ENCODE measurements at places on chromosomes 2 and 18.

GRCh38 chr2:1742681-1743395 is 1.5 kb downstream of the PXDN start:
- DNase-seq = no peak

GRCh38 chr18:8548186-8548585 is 61.1 kb upstream of the RAB12 start:
- no peak for DNase-seq

GRCh38 chr18:56245866-56246580 is 392.4 kb downstream of the TXNL1 start:
- DNase-seq = no peak

GRCh38 chr2:193272011-193272410 is 1077.3 kb upstream of the TMEFF2 start:
- DNase-seq = no peak

DNA sequence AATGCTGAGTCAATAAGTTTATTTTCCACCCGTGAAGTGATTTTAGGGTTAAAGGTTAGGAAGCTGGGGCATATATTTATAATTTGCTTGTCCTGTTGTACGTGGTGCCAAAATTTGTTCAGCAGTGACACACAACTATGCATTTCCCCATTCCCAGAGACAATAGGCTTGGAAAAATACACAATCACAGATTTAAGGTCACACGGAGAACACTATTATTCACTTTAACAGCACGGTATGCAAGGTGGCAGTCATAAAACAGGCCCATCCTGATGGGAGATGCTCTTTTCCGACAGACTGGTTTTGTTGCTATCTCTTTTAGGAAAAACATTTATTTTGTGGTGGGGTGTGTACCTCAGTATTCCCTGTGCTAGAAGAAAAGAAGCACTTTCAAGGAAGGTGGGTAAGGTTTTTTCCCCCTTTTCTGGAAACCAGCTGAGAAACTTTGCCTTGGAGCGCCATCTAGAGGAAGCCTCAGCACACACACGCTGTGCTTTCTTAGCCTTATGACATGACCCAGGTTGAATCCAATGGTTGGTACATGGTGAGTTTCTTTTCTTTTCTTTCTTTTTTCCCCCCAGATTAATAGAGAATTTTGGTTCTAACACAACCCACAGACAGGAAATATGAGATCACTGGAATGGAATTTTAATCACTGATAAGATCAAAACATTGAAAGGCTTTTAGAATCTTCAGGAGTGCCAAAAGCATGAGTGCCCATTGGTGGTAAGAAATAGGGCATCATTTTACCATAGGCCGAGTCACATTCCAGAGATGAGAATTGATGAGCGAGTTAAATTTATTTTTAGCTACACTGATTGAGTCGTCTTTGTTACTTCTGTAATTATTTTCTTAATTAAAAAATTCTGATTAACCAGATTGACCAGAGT is 332.1 kb downstream of the AGPS start:
- peak; percentile 69 for DNase-seq

DNA sequence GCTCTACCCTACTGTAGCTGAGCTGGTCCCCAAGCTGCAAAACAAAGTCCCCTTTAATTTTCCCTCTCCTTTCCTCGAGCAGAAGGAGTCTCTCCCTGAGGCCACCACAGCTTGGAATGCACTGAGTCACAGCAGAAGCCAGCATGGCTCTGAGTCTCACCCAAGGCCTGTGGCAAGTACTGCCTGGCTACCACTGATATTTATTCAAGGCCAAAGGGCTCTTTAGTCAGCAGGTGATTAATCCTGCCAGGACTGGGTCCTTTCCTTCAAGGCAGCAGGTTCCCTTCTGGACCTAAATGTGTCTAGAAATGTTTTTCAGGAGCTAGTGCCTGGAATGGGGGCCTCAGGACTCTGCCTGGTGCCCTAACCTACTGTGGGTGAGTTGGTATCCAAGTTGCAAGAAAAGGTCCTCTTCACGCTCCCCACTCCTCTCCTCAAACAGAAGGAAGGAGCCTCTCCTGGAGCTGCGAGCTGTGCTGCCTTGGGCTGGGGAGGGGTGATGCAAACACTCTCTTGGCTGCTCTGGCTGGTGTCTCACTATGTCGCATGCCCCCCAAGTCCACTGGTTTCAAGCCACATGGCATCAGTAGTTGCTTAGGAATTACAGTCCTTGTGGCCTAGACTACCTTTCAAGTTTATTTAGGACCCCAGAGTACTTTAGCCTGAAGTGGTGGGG is 53.4 kb downstream of the CD28 start:
- no peak for DNase-seq

DNA sequence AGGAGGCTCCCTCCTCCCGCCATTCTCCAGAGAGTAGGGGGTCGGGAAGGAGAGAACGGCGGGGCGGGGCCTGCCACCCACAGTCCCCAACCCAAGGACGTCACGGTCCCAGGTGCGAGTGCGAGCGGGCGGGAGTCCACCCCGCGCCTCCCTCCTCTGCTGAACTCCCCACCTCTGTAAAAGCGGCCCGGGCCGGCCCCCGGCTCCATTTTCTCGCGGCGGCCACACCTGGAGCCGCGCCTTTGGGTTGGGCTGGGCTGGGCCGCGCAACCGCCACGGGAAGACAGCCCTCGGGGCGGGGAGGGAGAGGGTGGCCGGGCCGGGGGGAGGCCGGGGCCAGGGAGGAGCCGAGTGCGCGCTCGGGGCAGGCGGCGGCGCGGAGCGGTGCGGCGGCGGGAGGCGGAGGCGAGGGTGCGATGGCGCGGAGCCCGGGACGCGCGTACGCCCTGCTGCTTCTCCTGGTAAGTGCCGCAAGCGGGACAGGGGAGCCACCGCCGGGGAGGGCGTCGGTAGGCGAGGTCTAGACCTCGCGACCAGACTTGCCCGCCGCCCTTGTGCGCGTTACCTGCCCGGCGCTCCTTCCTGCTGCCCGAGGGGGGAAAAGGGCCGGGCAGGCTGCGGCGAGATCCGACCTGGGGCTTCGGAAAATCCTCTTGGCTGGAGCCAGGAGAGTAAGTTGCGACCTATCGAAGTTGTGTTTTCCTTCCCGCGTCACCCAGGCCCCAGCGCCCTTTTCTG is at the start of gene DSG2:
Gene DSG2 (plus strand): TSS at position 342 of the 738 bp plus-strand sequence. CDS start 75 bp downstream, at position 417.
- DNase-seq = no peak

GRCh38 chr2:190972213-190972612 is 41.8 kb downstream of the STAT1 start:
- no peak for DNase-seq

DNA sequence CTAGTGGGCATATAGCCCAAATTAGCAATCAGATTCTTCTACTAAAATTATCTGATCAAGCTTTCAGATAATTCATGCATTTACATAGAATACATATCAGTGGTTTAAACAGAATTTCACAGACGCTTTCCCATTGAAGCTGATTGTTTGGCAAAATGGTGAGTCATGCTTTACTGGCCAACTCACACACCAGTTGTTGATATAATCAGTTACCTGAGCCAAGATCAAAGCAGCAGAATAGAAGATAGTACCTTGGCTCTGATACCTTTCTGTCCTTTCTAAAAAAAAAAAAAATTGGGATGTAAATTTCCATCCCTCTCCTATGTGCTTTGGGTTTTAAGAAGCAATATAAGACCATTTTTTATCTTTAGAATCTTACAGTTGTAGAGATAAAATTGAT is 178.0 kb downstream of the MCFD2 start:
- no peak for DNase-seq

GRCh38 chr2:37819186-37819585 is 105.9 kb upstream of the RMDN2 start:
- DNase-seq = no peak
